ENCODE measurements at places on chromosomes 12 and 14.
A peak's percentile ranks its signal among the peaks of the same experiment; 100 is the strongest.

DNA sequence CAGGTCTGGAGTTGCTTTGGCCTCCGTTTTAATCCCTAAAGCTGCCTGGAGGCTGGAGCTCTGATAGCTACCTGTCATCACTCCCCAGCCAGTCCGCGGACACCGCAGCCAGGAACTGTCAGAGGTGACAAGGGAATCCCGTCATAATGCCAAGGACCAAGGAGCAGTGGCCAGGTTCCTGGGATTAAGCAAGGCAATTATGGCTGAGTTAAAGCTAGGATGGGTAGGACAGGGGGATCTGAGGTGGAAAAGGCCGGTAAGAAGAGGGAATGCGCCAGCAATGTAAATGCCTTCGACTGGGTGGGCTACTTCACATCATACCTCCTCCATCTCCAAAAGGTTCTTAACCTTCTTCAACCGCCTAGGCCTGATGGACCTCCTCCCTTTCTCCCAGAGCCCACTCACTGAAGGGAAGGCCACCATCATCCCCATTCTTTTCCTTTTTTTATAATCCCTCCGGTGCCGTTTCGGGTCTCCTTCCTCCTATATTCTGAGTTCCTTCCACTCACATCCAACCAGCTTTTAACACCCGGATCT is 1.9 kb downstream of the PPP1R3E start:
- peak; percentile 64 for DNase-seq

- DNase-seq, result no peak
Observed at GRCh38 chr12:30030693-30031374, 247.1 kb upstream of the TMTC1 start.

DNA sequence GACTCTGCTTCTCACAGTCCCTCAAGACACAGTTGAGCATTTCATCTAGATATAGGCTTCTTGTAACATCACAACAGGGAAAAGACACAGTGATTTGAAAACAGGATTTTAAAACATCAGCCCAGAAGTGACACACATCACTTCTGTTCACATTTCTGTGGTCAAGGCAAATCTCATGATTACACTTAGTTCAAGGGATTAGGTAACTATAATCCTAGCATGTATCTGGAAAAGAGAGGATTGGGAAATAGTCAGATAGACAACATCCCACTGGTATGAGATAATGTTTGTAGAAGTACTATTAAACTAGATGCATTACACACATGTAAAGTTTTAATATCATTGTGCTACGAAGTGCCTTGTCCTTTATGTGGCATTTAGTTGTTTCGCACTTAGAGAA is 252.6 kb upstream of the PRKD1 start:
- DNase-seq, result peak; percentile 54

DNA sequence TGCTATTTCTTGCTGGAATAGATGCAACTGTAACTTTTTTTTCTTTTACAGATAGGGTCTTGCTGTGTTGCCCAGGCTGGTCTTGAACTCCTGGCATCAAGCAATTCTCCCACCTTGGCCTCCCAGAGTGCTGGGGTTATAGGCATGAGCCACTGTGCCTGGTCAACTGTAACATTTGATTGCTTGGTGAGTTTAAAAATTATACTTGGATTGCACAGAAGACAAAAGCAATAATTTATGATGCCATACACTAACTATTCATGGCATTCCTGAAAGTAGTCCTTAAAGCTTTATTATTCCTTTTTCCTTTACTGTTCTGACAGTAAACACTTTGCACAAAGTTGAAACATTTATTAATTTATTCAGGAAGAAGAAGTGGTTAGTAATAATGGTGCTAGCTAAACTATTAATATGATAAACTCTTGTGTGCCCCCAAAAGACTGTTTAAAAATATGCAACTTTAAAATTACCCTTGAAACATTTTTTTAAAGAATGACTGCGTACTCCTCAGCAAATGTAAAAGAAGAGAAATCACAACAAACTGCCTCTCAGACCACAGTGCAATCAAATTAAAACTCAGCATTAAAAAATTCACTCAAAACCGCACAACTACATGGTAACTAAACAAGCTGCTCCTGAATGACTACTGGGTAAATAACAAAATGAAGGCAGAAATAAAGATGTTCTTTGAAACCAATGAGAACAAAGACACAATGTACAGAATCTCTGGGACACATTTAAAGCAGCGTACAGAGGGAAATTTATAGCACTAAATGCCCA is 8.3 kb downstream of the PTPRB start:
- no peak for DNase-seq

DNA sequence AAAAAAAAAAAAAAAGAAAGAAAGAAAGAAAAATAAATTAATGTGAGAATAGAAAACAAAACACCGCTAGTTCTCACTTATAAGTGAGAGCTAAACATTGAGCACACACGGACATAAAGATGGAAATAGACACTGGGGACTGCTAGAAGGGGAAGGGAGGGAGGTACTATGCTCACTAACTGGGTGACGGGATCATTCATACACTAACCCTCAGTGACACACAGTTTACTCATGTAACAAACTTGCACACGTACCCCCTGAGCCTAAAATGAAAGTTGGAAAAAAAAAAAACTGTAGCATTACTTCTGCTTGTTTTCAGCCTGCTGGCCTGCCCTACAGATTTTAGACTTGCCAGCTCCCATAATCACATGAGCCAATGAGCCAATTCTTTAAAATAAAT is 10.5 kb upstream of the PRMT5 start:
- DNase-seq, result peak; percentile 85

DNA sequence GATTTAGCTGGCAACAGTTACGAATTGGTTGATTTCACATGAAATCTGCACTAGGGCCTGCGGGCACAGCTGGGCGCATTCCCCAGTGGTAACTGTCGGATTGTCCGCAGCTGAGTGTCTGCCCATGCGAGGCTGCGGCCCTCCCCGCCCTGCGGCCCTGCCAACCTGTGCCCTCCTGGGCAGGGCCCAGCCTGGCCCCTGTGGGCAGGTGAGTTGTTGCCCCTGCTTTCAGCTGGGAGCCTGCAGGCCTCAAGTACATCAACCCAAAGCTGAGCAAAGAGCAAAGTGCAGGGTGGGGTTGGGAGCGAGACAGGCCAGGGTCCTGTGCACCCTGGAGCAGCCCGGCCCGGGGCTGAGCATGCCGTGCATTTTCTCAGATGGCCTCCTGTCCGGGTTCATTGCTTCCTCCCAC is 89.1 kb downstream of the ADGRD1 start:
- DNase-seq, result no peak

DNA sequence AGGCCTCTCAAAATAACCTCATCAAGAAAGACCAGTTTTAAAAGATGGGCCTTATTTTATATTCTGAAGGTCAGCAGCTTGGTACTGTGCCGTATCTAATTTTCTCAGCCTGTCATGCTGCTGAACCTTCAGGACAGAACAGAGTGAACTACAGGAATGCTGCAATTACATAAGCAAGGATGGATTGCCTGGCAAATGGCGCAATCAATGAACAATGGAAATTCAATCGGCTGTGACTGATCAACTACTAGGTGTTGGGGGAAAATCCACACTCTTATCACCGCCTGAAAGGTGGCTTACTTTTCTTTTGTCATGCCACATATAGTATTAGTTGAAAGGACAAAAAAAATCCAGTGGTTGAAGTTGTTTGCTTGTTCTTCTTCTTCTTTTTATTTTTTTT is 8.5 kb downstream of the ACSS3 start:
- no peak for DNase-seq

DNA sequence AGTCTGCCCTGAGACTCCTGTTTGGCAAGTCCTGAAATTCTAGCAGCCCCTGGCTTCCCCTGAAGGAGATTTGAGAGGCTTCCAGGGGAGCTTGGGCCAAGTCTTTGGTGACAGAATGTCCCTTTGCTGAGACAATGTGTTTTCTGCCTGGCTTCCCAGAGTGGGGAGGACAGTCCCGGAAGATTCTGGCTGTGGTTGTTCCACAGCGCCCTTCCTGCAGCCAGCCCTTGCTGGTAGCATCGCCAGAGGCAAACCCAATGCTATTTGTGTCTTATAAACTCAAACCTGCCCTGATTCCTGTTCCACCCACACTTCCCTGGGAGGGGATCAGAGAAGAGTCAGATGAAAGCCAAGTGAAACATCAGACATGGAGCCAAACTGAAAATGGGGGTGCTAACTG is 56.4 kb upstream of the OAS1 start:
- no peak for DNase-seq

- peak; percentile 51 for DNase-seq
Observed at GRCh38 chr12:15682826-15683225, 106.4 kb downstream of the EPS8 start.

- DNase-seq, result no peak
Observed at GRCh38 chr12:26800858-26801257, 32.1 kb downstream of the ITPR2 start.

DNA sequence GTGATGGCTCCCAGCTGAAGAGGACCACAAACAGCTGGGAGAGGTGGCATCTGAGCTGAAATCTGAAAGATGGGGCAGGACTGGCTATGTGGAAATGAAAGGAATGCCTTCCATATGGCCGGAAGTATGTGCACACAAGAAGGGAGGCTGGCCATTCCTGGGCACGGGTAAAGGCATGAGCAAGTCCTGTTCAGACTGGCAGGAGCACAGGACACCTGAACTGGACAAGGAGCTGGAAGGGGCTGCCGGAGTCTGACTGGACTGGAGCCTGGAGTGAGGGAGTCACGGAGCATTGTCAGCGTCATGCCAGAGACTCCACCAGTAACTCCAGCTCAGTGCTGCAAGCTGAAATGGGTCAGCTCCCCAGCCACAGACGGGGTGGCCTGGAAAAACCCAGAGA is 11.9 kb upstream of the TC2N start:
- no peak for DNase-seq

- DNase-seq, result no peak
Observed at GRCh38 chr14:61480704-61481285, 159.4 kb downstream of the PRKCH start.

- DNase-seq, result no peak
Observed at GRCh38 chr12:132772606-132773005, 11.0 kb upstream of the ANKLE2 start.

DNA sequence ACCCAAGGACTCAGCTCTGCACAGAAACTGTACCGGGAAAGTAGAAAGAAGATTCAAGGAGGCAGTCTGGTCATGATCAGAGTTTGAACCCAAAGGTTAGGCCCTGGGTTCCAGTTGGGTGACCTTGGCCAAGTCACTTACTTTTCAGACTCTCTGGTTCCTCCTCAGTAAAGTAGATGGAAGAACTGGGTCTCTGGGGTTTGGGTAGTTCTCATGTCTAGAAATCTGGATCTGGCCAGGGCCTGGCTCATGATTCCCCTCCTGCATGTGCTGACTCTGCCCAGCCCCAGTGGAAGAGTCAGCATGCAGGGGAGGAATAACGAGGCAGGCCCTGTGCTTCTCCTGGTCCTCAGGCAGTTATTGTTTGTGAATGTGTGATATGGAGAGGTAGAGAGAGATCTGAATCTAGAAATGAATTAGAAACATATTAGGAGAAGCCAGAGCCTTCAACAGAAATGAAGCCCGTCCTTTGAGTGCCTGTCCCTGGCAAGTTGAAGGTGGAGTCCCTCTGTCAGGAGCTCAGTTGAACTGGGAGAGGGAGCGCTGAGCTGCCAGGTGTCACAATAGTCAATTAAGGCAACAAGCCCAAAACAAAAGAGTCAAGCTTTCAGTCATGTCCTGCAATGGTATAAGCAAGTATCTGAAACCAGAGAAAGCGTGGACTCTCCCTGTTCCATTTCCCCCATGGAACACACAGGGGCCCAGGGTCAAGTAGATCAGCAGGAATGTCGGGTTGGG is 131.3 kb upstream of the HIF1A start:
- DNase-seq, result no peak

- no peak for DNase-seq
Observed at GRCh38 chr12:47268501-47269454, 189.0 kb upstream of the AMIGO2 start.

DNA sequence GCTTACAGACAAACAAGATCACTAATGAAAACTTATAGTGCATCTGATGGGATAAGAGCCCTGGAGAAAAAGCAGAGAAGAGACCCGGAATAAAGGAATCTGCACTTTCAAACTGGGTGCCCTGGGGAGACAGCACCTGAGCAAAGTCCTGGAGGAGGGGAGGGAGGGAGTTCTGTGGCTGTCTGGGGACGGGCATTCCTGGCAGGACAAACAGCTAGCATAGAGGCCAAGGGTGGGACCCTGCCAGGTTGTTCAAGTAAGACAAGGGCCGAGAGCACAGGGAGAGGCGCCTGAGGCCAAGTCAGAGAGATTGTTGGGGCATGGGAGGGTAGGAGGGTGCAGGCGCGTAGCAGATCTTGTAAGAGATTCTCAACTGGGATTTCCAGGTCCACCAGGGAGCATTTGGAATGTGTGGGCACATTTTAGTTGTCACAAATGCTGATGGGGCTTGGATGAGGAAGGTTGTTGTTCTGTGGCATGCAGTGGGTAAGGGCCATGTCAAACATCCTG is 14.2 kb downstream of the IQSEC3 start:
- no peak for DNase-seq

DNA sequence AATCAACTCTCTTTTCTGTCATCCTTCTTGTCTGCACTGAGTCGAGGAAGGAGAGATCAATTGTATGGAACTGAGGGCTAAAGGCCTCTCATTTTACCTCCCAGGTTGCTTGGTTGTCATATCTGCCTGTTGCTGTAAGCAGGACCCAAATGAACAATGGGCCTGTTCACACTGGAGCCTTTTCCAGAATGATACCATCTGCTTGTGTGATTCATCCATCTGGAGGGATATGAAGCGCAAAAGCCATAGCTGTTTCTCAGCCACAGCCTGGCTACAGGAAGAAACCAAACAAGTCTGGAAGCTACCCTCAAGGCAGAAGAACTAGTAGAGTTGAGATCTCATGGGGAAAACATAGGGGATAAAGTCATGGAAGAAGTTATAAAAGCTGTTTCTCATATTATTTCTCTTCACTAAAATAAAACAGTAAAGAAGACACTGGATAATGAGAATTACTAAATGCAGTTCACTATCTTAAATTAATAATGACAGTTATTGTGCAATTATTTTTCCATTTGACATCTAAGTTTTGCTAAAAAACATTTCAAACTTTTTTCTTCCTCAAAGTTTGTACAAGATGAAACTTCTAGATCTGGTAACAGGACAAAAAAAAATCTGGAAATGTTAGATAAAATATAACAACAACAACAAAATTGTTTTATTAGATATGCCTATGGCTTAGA is 106.3 kb downstream of the SPTSSA start:
- DNase-seq, result peak; percentile 88

DNA sequence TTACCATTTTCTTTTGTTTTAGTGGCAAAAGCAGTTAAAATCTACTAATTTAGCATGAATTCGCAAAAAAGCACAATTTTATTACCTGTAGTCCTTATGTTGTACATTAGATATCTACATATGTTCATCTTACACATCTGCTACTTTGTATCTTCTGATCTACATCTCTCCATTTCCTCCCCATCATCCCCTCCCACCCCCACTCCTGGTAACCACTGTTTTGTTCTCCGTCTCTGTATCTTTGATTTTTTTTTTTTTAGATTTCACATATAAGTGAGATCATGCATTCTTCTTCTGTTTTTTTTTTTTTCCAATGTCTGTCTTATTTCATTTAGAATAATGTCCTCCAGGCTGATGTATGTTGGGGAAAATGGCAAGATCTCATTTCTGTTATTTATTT is 922.7 kb downstream of the VRK1 start:
- no peak for DNase-seq
